ENCODE measurements at places on chromosomes 3 and 15.

DNA sequence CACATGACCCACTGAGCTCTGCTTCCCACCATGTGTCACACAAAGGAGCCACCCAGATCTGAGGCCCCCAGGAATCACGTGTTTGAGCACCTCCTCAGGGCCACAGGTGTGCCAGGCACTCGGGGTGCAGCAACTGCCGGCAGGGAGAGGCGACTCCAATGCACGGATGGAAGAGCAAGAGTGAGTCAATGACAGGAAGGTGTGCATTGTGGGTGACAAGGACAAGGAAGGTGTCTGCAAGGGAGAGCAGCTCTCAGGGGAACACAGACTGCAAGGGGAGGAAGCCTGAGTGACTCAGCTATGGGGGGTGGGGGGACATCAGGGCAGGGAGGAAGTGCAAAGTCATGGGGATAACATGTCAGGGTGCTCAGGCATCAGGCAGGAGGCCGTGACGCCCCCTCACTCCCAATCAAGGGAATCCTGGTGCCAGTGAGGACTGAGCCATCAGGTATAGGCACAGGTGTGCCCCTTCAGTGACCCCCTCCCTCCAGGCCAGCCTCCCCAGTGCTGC, 67.4 kb downstream of the NUP210 start:
- DNase-seq: peak; percentile 42

DNA sequence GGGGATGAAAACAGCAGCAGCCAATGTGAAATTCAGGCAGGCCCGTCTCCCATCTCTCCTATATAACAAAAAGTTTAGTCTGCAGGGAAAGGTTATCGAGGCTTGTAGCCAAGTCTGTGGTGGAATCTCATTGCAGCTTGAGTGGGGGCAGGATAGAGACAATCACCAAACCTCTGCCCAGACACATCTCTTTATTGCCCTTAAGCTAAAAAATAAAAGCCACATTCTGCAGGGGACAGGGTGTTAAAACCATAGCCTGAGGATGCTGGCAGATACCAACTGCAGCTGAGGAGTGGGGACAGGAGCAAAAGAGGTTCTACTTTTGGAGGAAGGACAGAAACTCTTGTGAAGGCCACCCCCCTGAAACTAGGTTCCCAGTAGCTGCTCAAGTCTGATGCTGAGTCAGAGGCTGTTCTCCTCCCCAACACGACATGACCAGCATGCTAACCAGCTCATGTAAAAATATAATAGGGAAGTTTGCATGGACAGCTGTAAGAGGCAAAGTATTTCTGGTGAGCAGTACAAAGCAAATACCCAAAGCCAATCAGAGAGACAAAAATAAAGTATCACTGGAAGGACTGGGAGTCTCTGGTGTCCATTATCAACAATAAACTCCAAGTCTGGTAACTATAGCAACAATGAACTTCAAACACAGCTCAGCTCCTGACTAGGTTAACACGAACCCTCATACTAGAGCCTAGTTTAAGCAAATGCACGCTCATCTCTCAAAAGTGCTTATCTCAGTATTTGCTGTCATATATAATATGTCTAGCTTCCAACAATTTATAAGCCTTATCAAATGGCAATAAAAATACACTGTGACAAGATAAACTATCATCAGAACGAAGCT, 362.2 kb upstream of the SLCO3A1 start:
- DNase-seq: peak; percentile 66

DNA sequence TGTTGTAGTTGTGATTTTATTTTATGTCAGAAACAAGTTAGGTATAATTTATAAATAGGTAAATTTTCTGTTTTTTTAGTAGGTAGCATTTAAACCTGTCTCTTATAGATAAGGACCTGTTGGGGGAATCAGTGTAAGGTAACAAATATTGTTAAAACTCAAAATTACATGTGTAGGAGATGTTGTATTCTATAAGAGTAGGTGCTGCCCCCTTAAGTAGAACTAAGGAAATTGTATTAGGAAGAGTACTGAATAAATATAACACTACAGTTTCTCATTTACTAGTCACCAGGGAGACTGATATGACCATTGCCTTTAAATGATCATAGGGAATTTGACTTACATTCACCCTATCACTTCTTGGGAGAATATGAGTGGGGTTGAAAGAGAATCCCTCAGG, 31.2 kb downstream of the SLC25A36 start:
- DNase-seq: no peak

DNA sequence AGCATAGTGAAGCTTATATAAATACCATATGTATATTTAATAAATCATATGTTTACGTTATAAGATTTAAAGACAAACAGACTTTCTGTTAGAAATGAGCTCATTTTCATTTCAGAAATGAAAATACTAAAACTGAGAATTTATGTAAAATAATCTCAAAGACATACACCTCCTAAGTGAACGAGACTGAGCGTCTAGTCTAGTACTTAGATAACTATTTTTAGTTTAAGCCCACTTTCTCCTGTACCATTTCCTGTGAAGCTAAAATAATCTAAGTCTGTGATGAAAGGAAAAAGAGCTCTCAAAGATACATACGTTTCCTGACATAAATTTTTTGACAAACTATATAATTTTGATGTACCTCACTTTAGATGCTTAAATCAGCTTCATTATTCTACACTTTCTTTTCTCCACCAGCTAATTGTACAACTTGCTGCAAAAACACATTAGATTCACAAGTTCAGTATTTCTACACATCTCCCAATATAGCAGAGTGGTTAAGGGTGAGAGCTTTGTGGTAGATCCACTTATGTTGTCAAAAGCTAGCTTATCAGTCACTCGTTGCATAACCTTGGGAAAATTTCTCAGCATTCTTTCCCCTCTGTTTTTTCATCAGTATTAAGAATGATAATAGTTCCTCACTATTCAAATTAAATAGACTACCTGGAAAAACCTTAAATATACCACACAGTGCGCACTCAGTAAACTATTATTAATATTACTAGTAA, 703.0 kb downstream of the PLOD2 start:
- DNase-seq: no peak

DNA sequence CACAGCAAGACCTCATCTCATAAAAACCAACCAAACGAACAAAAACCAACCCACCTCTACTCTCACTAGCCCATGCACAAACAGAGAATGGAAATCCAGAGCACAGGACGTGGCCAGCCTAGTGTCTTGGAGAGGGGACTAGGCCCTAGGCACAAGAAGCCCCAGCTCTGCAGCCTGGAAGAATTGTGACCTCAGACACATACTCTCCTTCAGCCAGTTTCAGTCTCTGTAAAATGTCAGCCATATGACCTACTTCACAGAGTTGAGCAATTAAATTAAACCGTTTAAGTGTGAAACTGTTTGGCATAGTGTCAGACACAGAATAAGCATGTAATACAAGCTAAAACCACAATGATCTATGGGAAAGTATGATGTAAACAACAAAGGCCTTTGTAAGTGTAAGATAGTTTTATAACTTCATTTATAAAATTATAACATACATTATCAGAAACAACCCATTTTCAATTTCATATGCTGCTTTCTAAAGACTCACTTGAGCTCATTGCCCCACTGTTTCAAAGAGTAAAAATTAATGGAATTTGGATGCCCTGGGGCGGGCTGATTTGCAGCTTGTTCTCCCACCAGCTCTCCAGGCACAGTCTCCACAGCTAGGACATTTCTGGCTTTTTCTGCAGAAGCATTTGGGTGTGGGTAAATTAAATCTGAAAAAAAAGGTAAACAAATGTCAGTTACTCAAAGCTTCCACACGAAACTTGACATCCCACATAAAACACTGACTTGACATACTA, 32.9 kb downstream of the TBC1D2B start:
- no peak for DNase-seq

- DNase-seq: no peak
These were observed 329.2 kb downstream of the GRM7 start for GRCh38 chr3:7190095-7190494.

- no peak for DNase-seq
These were observed 21.7 kb downstream of the LEKR1 start for GRCh38 chr3:156847752-156848448.

DNA sequence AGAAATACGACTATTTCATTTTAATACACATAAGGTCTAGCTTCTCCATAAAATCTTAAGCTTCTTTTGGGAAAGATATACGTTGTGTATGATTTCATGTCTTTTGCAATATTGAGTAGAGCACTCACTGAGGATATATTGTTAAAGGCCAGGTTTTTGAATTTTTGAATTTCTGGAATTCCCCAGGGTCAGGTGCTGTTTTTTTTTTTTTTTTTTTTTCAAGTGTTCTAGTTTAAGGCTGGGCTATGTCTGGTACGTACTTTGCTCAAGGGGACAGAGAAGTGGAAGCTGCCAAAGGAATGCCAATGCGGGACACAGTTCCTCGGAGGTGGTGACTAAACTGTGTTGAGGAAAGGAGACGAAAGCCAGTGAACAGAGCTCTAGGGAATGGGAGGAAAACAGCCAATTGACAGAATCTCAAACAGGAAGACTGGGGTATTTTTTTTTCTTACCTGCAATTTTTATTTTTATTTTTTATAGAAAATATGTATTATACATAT, 510.5 kb upstream of the CBLB start:
- no peak for DNase-seq

DNA sequence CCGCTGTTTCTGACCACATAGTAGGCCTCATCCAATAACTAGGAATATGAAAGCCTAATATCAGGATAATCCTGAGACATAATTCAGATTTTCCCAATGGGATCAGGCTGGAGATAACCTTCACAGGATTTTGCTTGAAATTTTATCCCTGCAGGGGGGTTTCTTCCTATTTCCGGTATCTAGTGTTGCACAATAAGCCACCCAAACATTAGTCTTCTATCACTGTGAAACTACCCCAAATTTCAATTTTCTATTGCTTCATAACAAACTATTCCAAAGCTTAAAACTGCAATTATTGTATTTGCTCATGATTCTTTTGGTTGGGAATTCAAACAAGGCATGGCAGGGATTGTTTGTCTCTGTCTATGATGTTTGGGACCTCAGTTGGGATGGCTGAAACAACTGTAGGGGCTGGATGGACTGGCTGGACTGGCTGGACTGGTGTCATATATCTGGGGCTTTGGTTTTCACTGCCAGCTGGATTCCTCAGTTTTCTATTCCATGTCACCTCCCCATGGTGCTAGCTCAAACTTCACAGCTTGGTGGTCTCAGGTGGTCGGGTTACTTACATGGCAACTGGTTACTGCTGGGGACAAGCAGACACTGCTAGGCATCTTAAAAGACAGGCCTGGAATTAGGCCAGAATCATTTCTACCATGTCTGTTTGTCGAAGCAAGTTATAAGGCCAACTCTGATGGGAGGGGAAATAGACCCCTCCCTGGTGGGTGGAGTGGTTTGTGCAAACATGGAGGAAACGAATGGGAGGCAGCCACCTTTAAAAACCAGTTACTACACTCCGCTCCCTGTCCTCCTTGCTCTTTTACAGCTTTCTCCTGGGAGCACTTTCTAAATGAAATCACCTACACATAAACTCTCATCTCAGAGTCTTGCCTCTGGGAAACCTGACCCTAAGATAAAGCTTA, 88.2 kb upstream of the STT3B start:
- DNase-seq: no peak

DNA sequence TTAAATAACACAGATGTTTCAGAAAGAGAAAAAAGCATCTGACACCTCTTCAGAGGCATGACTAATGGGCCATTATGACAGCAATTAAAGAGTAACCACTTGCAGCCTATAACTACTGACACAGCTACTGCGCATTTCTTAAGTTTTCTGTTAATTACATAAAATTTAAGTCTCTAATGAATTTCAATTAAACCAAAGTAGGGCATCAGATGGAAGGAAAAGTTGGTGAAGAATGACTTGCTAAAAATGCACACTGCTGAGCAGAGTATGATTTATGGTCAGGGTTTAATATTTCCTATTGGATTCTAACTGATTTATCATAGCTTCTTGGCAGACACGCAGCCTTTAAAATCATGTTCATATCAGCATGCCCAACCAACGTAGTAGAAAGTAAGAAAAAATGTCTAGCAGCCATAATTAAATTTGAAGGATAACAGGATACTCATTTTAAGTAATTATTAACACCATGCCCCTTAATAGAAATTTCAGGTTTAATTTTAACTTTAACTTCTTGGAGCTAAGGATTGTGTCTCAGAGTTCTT, 140.0 kb downstream of the CBLB start:
- DNase-seq: peak; percentile 27

DNA sequence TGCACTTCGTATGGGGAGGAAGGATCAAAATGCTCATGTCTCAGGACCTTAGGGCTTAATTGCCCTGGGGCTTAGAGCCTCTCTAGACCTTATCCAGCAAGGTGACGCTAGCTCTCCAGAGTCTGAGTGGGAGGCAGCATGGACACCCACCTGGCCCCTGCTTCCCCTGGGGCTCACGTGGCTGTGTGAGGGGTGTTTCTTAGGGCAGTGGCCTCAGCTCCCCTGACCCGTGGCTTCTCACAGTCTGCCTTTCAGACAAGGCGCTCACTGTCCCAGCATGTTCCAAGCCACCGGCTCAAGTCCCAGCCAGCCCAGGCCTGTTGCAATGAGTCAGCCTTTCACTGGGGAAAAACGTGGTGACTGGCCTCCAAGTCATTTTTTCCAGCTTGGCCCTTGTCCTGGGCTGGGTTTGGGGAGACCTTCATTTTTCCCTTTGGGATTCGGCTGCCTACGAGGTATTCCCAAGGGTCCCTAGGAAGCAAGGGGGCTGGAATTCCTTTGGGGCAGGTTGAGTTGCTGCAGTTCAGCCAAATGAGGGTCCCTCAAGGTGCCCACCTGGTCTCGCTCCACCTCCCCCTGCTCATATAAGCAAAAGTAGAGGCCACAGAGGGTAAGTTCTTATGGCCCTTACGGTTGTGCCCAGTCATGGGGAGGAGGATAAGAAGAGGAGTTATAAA, 15.7 kb downstream of the BHLHE40 start:
- DNase-seq: peak; percentile 82

GRCh38 chr3:116886202-116886893, 176.8 kb downstream of the TUSC7 start:
- no peak for DNase-seq

- DNase-seq: no peak
These were observed 675 bp upstream of the CYP11A1 start for GRCh38 chr15:74368121-74368520.

- no peak for DNase-seq
These were observed 9.9 kb downstream of the MYD88 start for GRCh38 chr3:38148311-38148882.

GRCh38 chr3:11570789-11571495, 72.8 kb downstream of the VGLL4 start:
- no peak for DNase-seq
